Activated CD8-positive, alpha-beta T cell treated with anti-CD3 and anti-CD28 coated beads for 36 hours (primary cell): ENCODE measurements at places on chromosomes 3 and 15. TPM values are rescaled to one million over a fixed set of nuclear protein-coding genes. Genes with fewer than 3 reads are reported as not detected.

- no peak for DNase-seq
Measured at GRCh38 chr3:126313166-126313565, 44.0 kb downstream of the KLF15 start.

The CTDSPL gene
- total RNA-seq: 1.7 TPM

The SCN11A gene
- not detected for total RNA-seq

The ZNF639 gene
- total RNA-seq: 35.1 TPM

The C3orf49 gene
- total RNA-seq: not detected

DNA sequence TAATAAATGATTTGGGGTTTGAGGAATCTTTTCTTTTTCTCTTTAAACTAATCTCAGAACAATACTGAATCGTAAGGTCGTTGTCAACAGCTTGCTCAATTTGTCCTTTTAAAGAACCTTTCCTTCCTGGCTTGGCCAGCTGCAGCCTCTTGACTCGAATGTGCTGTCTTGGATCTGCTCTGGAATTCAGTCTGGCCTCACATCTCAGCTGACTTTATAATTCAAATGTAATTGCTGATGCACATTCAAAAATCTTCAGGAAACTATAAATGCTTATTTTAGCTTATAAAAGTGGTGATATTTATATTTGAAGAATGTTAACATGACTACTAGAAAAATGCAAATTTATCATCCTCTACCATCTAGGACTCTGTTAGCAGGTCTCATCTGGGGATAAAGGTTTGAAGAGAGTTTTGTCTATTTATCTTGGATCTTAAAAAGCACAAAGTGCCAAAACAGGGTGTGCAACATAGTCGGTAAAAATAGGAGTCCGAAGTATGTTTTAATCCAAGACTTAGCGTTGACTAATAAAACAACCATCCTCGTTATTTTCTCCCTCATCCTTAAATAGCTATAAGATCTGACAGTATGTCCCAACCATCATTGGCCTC, 1035.2 kb downstream of the MCTP2 start:
- DNase-seq: no peak
- no peaks in the 10 kb centered on the region for H3K36me3 ChIP-seq
- H3K4me1 ChIP-seq: no peaks in the 10 kb centered on the region
- H3K4me3 ChIP-seq: no peak overlapping the region

The GOLGA6D gene
- total RNA-seq: not detected

The CTXN2 gene
- total RNA-seq: not detected

DNA sequence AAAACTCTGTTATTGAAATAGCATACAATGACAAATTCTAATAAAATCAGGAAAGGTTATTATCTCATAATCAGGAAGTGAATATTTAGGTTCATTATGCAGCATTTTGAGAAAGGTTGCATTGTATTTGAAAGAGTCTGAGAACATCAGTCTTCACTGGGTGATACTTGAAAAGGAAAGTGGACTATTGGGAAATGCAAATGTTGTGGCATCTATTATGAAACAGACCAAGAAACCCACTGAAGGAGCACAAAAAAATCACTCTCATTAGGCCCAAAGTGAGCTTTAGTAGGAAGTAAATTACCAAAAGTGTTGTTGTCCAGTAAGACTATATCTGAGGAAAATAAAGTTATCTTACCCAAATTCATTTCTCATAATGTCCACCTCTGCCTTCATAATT, 90.8 kb downstream of the ZPLD1 start:
- no peak overlapping the region for H3K4me3 ChIP-seq
- no peaks in the 10 kb centered on the region for H3K36me3 ChIP-seq
- H3K27me3 ChIP-seq: peaks cover 9% of the 10 kb centered on the region
- no peaks in the 10 kb centered on the region for H3K4me1 ChIP-seq
- no peak overlapping the region for H3K27ac ChIP-seq

GRCh38 chr3:186150041-186150830, 41.3 kb upstream of the ETV5 start:
- peaks cover 33% of the 10 kb centered on the region for H3K27me3 ChIP-seq
- DNase-seq: no peak
- peaks cover 10% of the 10 kb centered on the region for H3K4me1 ChIP-seq
- no peak overlapping the region for H3K27ac ChIP-seq
- no peak overlapping the region for H3K4me3 ChIP-seq

GRCh38 chr3:16257309-16257708, 7.4 kb downstream of the DPH3 start:
- H3K4me1 ChIP-seq: peaks cover 20% of the 10 kb centered on the region
- no peak for DNase-seq
- no peaks in the 10 kb centered on the region for H3K27me3 ChIP-seq
- H3K4me3 ChIP-seq: no peak overlapping the region

DNA sequence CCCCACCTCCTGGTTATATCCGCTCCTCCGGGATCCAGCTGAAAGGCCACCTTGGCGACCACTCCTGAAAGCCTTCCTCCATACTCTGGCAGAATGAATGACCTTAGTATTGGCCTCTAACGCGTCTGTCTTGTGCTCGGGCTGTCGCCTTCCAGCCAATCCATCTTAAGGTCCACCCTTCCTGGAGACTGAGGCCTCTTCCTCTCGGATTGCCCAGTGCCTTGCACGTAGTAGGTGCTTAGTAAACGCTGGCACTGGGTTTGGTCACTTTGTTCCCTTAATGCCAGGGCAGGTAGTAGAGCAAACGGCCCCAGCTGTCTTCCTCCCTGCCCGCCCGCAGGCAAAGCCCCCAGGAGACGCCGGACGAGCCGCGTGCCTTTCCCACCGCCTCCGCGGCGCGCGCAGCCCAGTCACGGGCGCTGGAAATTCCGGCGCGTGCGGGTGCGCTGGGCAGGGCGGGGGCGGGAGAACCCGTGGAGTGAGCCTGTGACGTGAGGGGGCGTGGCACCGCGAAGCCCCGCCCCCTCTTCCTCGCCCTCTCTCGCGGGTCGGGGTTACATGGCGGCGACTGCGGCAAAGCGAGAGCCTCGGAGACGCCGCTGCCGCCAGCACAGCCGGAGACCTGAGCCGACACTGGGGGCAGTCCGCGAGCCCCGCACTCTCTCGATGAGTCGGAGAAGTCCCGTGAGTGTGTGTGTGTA, at the start of gene MAPK6:
MAPK6 (plus strand) TSS at position 527 of the 701 bp plus-strand sequence. CDS start 27,242 bp downstream, outside the sequence.
- peak within 1 kb of the TSS; percentile 97 for H3K27ac ChIP-seq
- peaks cover 9% of the 10 kb centered on the region for H3K36me3 ChIP-seq
- H3K4me3 ChIP-seq: peak within 1 kb of the TSS; percentile 90
- peak; percentile 95 for DNase-seq

The ZBED2 gene
- total RNA-seq: 235 TPM

The RNU5B-1 gene
- not detected for total RNA-seq

GRCh38 chr3:10485380-10485779, 20.0 kb downstream of the ATP2B2 start:
- no peaks in the 10 kb centered on the region for H3K36me3 ChIP-seq
- H3K27ac ChIP-seq: no peak overlapping the region
- H3K4me3 ChIP-seq: no peak overlapping the region
- H3K27me3 ChIP-seq: no peaks in the 10 kb centered on the region

- peak overlapping the region; percentile 49 for H3K4me3 ChIP-seq
- peaks cover 33% of the 10 kb centered on the region for H3K4me1 ChIP-seq
- H3K36me3 ChIP-seq: no peaks in the 10 kb centered on the region
- H3K27me3 ChIP-seq: no peaks in the 10 kb centered on the region
- peak overlapping the region; percentile 75 for H3K27ac ChIP-seq
Measured at GRCh38 chr3:129577925-129578786, 28.3 kb downstream of the PLXND1 start.

DNA sequence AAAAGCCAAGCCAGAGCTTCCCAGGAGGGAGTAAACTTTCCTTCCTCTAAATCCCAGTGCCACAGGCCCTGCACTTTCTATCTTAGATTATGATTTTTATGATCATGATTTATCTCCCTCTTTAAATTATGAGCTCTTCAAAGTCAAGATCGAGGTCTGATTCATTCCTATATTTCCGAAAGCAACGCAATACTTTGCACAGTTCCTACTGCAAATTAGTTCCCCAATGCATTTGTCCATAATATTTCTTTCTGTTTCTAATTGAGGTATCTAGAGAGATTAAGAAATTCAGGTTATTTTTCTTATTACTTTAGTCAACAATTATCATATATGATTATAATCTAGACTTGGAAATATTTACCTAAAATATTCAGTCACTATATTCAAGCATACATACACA, 173.1 kb upstream of the LPP start:
- no peak overlapping the region for H3K4me3 ChIP-seq
- peaks cover 37% of the 10 kb centered on the region for H3K4me1 ChIP-seq
- peaks cover 3% of the 10 kb centered on the region for H3K36me3 ChIP-seq
- no peaks in the 10 kb centered on the region for H3K27me3 ChIP-seq
- no peak overlapping the region for H3K27ac ChIP-seq

The GCHFR gene
- 44.8 TPM for total RNA-seq

The ADAMTS7 gene
- total RNA-seq: 0.60 TPM

The NAALADL2 gene
- not detected for total RNA-seq

DNA sequence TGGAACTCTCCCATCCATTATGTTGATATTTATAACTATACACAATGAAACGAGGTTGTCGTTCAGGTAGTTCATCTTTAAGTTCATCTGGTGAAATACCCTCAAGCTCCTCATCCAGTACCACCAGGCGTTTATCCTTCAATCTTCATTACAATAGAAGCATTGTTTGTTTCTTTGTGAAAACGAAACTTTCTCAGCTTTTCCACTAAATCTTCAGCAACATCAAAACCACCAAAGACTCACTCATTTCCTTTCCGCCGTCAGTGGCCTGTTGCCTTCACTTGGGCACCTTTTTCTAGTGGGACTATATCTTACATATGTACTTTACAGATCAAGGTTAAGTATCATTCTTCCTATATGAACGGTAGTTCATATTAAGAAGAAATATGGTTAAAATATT, 44.1 kb upstream of the TFG start:
- H3K4me1 ChIP-seq: peaks cover 34% of the 10 kb centered on the region
- peaks cover 63% of the 10 kb centered on the region for H3K36me3 ChIP-seq
- no peak overlapping the region for H3K4me3 ChIP-seq
- peak overlapping the region; percentile 69 for H3K27ac ChIP-seq
- peak; percentile 76 for DNase-seq

- H3K27ac ChIP-seq: no peak overlapping the region
- no peaks in the 10 kb centered on the region for H3K4me1 ChIP-seq
- peaks cover 6% of the 10 kb centered on the region for H3K36me3 ChIP-seq
- no peak overlapping the region for H3K4me3 ChIP-seq
- no peaks in the 10 kb centered on the region for H3K27me3 ChIP-seq
Measured at GRCh38 chr3:15873415-15873814, 75.6 kb upstream of the ANKRD28 start.

DNA sequence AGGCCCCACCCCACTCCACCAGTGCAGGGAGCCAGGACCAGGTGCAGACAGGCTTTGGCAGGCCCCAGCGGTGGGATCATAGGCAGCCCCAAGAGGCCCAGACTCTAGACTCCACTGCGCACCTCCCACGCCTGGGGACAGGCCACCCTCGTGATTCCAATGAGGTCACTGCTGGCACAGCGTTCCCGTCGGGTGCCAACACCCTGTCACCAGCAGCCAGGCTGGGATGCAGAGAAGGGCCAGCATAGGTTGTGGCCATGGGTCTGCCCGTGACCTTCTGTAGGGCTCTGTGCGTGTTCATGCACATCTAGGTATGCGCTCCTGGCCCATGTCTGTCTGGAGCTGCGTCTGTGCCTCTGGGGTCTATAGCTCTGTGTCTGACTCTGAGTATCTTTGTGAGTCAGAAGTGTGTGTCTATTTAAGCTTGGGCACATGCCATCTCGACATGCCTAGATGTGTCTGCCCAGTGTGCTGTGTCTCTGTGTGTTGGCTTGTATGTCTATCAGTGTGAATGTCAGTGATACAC, 13.0 kb downstream of the VIPR1 start:
- H3K4me1 ChIP-seq: peaks cover 23% of the 10 kb centered on the region
- no peaks in the 10 kb centered on the region for H3K27me3 ChIP-seq
- H3K4me3 ChIP-seq: no peak overlapping the region
- no peaks in the 10 kb centered on the region for H3K36me3 ChIP-seq
- no peak overlapping the region for H3K27ac ChIP-seq
- DNase-seq: no peak

The SLC28A1 gene
- total RNA-seq: not detected

DNA sequence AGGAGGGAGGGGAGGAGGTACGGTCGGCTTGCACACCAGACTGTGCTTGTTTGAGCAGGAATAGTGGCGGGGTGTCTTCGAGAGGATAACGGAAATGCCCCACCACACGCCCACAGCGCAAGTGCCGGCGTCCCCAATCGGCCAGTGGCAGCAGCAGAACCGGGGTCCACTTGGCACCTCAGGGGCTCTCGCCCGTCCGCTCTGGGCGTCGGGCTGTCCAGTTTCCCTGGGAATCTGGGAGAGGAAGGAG, 53.7 kb downstream of the CCDC54 start:
- H3K27me3 ChIP-seq: peaks cover 16% of the 10 kb centered on the region
- peak overlapping the region; percentile 22 for H3K27ac ChIP-seq

GRCh38 chr15:59384507-59384906, 11.8 kb upstream of the MYO1E start:
- no peaks in the 10 kb centered on the region for H3K36me3 ChIP-seq
- peaks cover 6% of the 10 kb centered on the region for H3K4me1 ChIP-seq
- H3K4me3 ChIP-seq: no peak overlapping the region
- no peak overlapping the region for H3K27ac ChIP-seq
- DNase-seq: peak; percentile 11

The KBTBD12 gene
- total RNA-seq: not detected

The LCTL gene
- total RNA-seq: not detected

DNA sequence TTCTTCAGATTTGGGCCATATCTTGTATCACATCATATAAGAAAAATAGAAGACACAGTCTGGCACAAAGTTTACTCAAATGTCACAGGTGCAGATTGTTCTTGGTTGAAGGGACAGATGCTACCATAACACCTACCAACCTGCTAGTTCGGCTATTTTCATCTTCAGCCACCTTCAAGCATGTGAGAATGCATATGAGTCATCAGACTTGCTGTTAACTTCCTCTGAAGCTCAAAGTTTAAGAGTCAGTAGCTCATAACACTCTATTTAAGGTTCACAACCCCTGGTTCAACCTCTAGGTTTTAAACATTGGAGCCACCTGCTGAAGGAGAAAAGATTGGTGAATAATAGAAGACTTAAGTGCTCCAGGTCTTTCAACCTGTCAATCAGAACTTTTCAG, 522.8 kb downstream of the NLGN1 start:
- no peak for DNase-seq
- H3K27me3 ChIP-seq: no peaks in the 10 kb centered on the region
- no peak overlapping the region for H3K4me3 ChIP-seq
- no peaks in the 10 kb centered on the region for H3K4me1 ChIP-seq
- H3K27ac ChIP-seq: no peak overlapping the region

DNA sequence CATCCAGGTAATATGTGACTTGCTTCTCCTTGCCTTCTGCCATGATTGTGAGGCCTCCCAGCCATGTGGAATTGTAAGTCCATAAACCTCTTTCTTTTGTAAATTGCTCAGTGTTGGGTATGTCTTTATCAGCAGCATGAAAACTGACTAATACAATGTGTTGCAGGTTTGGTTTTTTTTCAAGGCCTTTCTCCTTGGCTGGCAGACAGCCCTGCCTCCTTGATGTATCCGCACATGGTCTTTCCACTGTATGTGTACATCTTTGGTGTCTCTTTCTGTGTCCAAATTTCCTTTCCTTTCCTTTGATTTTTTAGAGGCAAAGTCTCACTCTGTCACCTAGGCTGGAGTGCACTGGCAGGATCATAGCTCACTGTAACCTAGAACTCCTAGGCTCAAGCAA, 260.1 kb downstream of the TUSC7 start:
- no peaks in the 10 kb centered on the region for H3K36me3 ChIP-seq
- no peak overlapping the region for H3K4me3 ChIP-seq
- H3K27ac ChIP-seq: no peak overlapping the region
- no peaks in the 10 kb centered on the region for H3K27me3 ChIP-seq
- DNase-seq: no peak
